ENCODE measurements at places on chromosomes 6 and 20.
A peak's percentile ranks its signal among the peaks of the same experiment; 100 is the strongest.

DNA sequence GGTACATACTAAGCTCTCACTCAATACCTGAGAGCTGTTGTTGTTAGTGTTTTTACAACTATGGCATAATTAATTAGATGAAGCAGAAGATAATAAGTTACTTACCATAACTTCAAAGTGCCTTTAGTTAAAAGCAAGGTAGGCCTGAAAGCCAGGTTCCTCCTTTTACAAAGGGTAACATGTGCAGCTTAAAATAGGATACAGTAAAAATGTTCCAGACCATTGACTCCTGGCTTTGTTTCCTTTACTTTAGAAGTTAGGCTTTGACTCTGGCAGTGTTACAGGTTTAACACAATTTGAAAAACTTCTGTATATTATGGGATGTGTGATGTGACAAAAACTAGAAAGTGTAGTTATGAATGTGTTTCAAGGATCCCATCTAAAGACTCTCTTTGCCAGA, 522.5 kb downstream of the EPM2A start:
- DNase-seq, result no peak

GRCh38 chr6:40555092-40555491, 32.1 kb downstream of the LRFN2 start:
- DNase-seq, result no peak

DNA sequence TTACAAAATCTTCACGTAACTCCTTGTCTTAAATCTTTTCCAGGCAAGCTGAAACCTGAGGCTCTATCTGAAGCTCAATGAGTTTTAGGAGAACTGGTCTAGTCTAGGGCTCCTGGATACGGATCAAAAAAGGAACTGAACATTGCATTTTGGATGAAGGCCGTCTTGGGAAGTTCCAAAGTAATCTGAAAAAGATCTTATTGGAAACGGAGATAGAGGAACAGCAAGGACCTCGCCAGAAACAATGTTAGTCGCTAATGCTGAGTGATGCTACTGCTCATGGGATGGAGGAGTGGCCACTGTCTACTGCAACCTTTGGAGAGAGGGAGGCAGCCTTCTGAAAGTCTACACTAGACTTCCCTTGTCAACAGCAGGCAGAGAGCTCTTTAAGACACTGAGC, 91.4 kb upstream of the ATXN1 start:
- DNase-seq, result no peak

GRCh38 chr20:1328680-1329330, at the start of gene SDCBP2:
Gene SDCBP2 (minus strand): TSS chr20:1329139. CDS start chr20:1320416, 8,723 bp downstream.
- DNase-seq, result peak; percentile 55

DNA sequence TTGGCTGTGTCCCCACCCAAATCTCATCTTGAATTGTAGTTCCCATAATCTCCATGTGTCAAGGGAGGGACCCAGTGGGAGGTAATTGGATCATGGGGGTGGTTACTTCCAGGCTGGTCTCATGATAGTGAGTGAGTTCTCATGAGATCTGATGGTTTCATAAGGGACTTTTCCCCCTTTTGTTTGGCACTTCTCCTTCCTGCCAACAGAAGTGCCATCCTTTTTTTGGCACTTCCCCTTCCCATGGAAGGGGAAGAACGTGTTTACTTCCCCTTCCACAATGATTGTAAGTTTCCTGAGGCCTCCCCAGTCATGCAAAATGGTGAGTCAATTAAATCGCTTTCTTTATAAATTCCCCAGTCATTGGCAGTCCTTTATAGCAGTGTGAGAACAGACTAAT, 18.0 kb upstream of the PI3 start:
- DNase-seq, result no peak

- DNase-seq, result no peak
Measured at GRCh38 chr20:15139522-15139921, 802.1 kb upstream of the FLRT3 start.

GRCh38 chr20:20363434-20363798, 4.5 kb upstream of the INSM1 start:
- no peak for DNase-seq

GRCh38 chr20:48467622-48468021, 360.2 kb downstream of the PREX1 start:
- no peak for DNase-seq

DNA sequence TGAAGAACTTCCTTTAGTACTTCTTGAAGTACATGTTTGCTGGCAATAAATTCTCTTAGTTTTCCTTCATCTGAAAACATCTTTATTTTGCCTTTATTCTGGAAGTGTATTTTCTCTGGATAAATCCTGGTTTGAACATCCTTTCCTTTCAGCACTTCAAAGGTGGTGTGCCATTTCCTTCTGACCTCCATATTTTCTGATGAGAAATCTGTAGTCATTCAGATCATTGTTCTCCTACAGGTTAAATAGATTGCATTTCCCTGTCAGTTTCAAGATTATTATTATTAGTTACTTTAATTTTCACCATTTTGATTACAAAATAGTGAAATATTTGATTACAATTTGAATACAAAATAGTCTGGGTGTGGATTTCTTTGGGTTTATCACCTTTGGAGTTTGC, 134.5 kb downstream of the CDH26 start:
- no peak for DNase-seq

DNA sequence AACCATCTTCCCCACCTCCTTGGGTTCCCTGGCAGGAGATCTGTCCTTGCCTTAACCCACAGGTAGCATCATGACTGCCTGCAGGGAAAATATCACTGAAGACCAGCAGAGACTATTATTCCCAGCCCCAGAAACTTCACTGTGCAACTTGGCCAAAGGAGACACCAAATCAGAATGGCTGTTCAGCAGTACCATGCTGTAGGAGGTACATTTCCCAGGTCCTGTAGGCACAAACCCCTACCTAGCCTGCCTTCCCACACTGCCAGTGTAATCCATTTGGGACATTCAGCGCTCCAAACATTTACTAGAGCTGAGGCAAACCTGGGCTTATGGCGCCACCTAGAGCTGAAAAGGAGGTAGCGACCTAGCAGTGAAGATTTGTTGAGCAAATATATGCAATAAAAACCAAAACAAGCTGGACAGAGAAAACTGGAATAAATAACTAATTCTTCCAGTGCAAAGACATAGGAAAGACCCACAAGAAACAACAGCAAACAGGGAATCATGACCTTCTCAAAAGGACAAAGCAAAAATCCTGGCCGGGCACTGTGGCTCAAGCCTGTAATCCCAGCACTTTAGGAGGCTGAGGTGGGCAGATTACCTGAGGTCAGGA, 60.3 kb downstream of the VTA1 start:
- DNase-seq, result peak; percentile 42

- no peak for DNase-seq
Measured at GRCh38 chr6:97815301-97815812, 532.3 kb upstream of the MMS22L start.

DNA sequence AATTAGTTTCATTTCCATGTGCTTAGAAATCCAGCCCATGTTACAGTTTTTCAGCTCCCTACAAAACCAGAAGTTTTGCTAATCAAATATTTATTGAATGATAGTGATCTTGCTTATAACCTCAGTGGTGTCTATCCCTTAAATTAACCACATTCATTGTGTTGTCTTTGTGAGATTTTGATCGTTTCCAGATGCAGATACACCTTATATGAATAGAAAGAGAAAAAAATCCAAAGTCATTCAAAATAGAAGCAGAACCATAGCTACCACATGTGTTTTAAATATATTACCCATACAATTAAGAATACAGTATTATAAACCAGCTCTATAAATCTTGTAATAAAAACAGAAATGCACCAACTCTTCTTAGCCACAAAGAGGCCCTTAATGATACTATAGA, 60.6 kb upstream of the RREB1 start:
- peak; percentile 51 for DNase-seq

- no peak for DNase-seq
Measured at GRCh38 chr6:45843848-45844521, 171.7 kb downstream of the CLIC5 start.

- DNase-seq, result no peak
Measured at GRCh38 chr20:4720977-4721349, 746 bp upstream of the PRND start.

- no peak for DNase-seq
Measured at GRCh38 chr20:45138561-45139300, 14.5 kb upstream of the WFDC12 start.

GRCh38 chr6:138772596-138773176, 883 bp upstream of the CCDC28A start:
- DNase-seq, result no peak

DNA sequence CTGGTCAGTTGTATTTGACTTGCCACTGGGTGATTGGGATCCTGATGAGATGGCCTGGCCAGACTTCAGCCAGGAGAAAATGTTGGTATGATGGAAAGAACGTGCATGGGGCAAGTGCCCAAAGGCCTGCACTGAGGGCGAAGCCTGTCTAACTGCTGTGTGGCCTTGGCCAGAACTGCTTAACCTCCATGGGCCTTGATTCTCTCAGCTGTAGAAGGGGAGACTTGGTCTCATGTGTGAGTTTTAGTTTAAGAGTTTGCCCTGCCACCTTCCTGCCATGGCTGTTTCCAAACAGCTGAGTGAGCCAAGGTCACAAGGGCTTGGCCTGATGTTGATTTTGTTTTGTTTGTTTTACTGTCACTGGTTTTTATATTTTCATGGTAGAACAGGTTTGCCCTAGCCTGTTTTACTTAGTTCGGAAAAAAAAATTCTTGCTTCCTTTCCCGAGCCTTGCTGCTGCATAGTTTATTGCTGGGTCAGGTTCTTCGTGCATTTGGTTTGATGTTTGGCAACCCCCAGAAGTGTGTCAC, 35.3 kb downstream of the DSTN start:
- DNase-seq, result peak; percentile 94

GRCh38 chr20:692044-692443, 16.4 kb upstream of the SCRT2 start:
- DNase-seq, result no peak

GRCh38 chr20:15236812-15237211, 899.4 kb upstream of the FLRT3 start:
- DNase-seq, result peak; percentile 14

DNA sequence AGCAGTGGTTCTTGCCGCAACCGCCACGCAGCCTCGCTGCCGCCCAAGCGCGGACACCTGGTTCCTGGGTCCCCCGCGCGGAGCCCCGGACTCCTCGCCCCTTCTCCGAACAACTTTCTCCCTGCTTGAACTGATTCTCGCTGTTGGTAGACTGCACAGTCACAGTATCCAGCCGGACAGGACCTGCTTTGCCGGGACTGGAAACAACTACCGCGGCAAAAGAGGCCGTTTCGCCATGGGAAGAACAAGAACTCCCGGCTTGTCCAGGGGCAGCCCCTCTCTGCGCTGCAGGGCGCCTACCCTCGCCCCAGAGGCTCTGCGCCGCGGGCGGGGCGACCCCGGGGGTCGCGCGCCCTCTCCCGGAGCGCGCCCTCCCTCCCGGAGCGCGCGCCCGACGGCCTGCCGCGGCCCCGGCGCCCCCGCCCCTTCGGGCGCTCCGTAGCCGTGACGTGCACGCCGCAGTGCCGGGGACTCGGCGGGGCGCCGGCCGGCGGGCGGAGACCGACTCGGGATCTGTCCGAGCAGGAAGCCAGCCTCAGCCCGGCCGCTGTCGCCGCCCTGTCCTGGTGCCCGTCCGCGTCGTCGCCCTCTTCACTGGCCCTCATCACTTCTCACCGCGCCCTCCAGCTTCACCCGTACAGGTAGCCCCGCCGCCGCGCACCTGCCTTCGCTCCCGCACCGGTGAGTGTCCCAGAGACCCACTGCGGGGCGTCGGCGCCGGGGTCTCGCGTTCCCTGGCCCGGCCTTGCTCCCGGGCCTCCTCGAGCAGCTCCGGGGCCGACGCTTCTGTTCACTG, at the start of gene MYO6:
Gene MYO6, plus strand, starts transcription at position 497 of the 796 bp plus-strand sequence. CDS start 68,309 bp downstream, outside the sequence.
- no peak for DNase-seq

GRCh38 chr6:108712946-108713345, 135.3 kb upstream of the ARMC2 start:
- DNase-seq, result peak; percentile 46

GRCh38 chr20:25468126-25469075, 60.9 kb downstream of the GINS1 start:
- DNase-seq, result no peak

DNA sequence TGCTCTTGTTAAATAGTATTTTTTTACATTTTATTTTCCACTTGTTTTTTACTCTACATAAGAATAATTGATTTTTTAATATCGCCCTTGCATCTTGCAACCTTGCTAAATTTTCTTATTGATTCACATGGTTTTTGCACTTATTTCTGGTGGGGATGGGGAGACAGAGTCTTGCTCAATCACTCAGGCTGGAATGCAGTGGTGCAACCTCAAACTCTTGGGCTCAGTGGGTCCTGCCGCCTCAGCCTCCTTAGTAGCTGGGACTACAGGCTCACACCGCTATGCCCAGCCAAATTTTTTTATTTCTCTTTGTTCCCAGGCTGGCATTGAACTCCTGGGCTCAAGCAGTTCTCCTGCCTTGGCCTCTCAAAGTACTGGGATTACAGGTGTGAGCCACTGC, 30.3 kb downstream of the LIN28B start:
- DNase-seq, result no peak

DNA sequence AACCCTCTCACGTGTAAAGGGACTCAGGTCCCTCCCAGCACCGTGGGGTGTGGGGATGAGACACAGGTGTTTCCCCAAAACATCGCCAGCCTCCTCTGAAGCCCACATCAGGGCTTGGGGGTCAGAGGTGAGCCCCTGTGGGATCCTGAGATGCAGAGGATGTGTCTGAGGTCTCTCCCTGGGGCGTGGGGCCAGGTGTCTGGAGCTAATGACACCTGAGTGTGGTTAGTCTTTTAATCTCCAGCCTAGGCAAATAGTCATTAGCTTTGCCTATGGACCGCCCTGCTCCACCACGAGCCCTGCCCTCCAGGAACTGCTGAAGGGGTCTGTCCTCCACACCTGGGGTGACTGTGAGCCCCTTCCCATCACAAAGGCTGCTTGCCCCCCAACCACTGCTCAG, 1.7 kb downstream of the SRMS start:
- DNase-seq, result no peak

DNA sequence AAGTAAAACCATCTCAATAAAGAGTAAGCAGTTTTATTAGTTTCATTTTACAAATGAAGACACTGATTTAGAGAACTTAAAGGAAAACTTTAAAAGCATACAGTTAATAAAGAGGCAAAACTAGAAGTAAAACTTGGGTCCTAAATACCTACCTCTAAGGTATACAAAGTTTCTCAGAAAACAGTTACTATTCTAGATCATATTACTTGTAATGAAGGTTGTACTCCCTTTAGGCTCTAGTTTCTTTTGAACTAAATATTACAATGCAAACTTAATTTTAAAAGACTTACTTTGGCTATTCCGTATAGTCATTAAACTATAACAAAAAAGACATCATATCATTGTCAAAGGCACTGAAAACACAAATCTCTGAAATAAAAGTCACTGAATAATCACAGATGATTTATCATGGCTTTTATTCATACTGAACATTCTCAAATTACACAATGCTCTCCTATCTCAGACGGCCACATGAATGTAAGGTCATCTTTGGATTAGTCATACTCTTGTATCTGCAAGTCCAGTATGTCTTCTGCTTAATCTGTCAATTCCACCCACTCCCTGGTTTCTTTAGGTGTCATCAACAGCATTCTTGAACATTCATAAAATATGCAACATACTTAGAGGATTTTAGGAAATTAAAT, 361.6 kb upstream of the RUNX2 start:
- no peak for DNase-seq

All from LNCaP clone FGC (cell line).